ENCODE measurements at places on chromosomes 12 and 14.
A peak's percentile ranks its signal among the peaks of the same experiment; 100 is the strongest.

GRCh38 chr14:88316521-88316920 is 6.5 kb downstream of the KCNK10 start:
- no peak for DNase-seq

DNA sequence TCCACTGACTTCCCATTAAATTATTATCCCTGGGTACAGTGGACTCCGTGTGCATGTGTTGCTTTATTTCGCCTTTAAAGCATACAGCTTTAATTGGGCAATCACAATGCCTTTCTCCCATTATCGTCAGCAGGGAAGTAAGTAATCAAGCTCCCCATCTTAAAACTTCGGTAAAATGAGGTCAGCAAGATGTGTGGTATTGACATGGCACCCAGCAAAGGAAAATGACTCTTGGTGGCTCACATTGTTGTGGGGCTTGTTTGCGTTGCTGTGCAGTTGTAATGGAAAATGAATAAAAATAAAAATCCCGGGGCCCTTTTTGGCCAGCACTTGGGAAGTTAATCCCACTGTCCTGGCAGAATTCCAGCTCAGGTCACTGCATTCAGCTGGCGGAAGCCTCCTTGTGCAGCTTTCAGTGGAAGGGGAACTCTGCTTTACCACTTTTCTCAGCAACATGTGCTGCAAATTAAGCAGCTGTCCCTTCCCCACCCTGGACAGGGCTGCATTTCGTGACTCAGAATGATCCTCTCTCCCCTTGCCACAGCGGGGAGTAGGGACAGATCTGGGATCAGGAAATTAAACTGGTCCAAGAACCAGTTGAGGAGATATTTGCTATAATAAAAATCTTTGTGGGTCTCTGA is 13.9 kb upstream of the ATP2A2 start:
- peak; percentile 91 for DNase-seq

GRCh38 chr14:38089123-38089522 is 118.6 kb upstream of the SSTR1 start:
- DNase-seq: no peak

DNA sequence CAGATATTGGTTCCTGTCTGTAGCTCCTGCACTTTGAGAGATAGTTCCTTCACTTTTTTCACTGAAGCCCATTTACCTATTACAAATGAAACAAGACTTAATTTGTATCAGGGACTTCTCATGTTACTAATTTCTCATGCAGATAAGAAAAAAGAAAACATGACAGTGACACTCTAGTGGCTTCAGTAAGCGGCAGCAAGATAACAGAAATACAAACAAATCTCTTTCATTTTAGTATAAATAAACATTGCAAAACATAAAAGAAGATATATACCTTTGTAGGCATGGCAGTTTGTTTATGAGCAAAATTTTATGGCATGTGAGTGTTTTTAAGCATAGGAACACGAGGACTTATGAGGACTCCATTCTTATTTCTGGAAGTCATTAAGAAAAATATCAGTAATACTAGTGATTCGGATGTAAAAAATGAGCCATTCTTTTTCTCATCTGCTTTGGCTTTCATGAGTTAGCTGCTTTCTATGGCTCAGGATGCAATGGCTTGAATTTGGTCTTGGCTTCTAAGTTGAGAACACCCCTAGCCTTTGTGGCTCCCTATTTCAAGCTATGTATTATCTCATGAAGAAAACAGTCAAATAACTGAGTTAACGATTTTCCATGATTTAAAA is 310.1 kb upstream of the RGS6 start:
- DNase-seq: no peak

GRCh38 chr12:6352193-6353173 is 10.6 kb upstream of the TNFRSF1A start:
- no peak for DNase-seq

DNA sequence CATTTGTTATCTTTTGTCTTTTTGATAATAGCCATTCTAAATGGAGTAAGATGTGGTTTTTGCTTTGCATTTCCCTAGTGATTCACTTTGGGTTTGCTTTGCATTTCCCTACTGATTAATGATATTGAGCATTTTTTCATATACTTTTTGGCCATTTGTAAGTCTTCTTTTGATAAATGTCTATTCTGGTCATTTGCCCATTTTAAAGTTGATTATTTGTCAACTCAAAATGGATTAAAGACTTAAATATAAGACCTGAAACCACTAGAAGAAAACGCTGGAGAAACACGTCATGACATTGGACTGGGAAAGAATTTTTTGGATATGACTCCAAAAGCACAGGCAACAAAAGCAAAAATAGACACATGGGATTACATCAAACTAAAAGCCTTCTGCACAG is 148.0 kb downstream of the APAF1 start:
- no peak for DNase-seq

GRCh38 chr14:65981192-65981843 is 504.9 kb upstream of the CCDC196 start:
- DNase-seq: no peak

DNA sequence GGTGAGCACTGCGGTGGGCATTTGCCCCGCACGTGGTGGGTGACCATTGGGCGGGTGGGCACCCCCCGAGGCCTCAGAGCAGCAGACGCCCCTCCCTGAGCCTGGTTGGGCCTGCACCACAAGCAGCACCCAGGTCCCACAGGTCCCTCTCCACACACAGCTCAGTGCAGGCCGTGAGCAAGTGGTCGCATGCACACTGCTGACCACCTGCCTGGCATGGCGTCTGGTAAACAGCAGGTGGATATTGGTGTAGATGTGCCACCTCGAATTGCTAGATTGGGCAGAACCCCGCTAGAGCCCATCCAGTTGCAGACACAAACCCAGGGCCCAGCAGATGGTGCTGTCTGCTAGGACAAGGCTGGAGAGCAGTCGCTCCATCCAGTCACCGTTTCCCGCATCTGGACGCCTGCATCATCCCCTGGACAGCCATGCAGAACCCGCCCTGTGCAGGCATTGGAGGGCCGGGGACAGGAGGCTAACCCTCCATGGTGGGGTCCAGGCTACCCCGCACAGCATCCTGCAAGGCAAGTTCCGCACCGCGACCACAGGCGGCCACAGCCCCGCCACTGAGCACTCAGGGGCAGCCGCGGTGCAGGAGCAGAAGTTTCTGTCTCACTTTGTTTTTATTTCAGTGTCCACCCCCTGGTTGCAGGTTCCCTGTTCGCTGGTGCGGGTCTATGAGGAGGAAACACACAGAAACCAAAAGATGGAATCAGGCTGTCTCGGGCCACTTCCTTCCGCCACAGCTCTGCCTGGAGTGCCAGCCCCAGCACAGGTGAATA is 45.6 kb upstream of the RIMBP2 start:
- peak; percentile 45 for DNase-seq

DNA sequence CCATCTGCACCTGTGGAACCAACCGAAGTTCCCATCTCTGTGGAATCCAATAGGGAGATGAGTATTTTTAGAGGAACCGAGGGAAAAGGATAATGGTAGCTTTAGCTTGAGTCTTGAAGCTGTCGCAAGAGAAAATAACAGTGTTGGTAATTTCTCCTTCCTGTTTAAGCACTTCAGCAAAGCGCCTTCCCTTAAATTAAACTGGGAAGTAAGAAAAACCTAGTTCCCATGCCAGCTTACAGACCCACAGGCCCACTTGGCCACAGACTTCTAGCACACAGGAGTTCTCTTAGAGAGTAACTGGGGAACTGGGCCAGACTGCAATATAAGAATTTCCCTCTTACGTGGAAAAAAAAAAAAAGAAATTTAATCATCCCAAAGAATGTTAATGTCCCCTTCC is 223.8 kb downstream of the EFCAB11 start:
- no peak for DNase-seq

DNA sequence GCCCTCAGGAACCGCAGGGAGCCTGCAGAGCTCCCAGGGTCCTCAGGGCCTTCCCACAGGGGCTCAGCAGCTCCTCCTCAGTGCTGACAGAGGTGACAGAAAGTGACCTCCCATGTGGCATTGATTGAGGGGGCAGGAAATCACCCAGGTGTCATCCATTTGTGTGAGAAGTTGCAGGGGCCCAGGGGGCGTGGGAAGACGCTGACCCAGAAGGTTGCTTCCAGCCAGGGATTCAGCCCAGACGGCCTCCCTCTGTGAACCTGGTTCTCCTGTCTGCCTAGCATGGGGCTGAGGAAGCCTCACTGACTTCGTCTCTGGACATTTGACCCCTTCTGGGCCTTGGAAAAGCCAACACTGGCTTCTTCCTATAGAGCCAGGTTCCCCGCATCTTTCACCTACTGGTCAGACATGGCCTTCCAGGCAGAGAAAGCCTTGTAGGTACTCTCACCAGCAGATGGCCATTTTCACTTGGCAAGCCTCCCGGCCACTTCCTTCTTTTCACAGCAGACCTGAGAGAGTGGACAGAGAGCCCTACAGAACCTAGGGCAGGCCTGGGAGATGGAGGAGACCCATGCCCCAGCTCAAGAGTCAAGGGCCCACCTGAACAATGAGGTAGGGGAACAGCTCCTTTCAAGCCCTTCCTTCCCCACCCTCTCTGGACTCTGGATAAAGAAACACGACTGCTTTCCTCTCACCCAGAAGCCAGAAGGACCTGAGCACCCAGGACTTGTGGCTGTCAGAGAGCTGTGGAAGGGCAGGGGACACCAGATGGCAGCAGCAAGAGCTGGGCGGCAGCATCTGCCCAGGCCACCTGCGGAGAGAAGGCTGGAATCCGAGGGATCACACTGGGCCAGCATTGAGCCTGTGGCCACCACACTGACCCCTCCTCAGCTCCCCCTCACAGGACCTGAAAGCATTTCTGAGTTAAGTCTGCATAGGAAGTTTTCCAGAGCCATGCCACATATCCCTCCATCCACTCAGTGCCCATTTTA is 377.8 kb downstream of the DPF3 start:
- DNase-seq: no peak

DNA sequence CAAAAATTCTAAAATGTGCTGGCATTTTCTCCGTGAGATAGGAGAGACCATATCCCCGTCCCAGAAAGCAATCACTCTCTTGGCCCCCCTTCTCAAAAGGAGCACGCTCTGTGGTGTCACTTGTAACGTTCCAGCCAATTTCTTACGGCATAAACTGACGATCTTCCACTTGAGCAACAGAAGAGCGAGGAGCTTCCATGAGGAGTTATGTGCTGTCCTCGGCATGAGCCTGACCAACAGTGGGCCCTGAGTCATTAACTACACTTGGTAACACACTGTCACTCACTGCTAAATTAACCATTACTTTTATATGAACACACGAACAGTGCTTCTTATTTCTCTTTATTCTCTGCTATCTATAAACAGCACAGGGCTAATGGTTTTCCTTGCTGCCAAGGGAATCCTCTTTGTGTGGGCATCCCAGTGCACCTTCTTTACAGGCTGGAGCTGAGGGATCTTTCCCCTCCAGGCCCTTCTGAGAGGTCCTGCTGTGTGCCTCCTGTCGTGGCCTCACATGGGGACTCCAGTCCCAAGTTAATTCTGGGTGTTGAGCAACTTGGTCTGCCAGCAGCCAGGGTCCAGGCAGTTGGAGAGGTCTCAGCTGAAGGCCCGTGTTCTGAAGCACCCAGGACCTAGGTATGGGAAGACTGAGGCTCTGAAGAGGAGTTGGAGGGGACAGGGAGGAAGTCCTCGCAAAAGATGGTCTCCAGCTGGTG is 9.4 kb downstream of the SLC6A13 start:
- DNase-seq: no peak

All from right hindlimb (tissue), 1 donor.